ENCODE measurements at places on chromosomes 1 and 21.

- no peak for DNase-seq
These were observed 37.0 kb downstream of the AKNAD1 start for GRCh38 chr1:108819878-108820277.

GRCh38 chr21:41410767-41411448 lies 15.1 kb upstream of the MX1 start:
- no peak for DNase-seq

- DNase-seq = no peak
These were observed 14.1 kb downstream of the CDA start for GRCh38 chr1:20602851-20603450.

- DNase-seq = no peak
These were observed 749 bp upstream of the LRIG2 start for GRCh38 chr1:113072141-113072756.

DNA sequence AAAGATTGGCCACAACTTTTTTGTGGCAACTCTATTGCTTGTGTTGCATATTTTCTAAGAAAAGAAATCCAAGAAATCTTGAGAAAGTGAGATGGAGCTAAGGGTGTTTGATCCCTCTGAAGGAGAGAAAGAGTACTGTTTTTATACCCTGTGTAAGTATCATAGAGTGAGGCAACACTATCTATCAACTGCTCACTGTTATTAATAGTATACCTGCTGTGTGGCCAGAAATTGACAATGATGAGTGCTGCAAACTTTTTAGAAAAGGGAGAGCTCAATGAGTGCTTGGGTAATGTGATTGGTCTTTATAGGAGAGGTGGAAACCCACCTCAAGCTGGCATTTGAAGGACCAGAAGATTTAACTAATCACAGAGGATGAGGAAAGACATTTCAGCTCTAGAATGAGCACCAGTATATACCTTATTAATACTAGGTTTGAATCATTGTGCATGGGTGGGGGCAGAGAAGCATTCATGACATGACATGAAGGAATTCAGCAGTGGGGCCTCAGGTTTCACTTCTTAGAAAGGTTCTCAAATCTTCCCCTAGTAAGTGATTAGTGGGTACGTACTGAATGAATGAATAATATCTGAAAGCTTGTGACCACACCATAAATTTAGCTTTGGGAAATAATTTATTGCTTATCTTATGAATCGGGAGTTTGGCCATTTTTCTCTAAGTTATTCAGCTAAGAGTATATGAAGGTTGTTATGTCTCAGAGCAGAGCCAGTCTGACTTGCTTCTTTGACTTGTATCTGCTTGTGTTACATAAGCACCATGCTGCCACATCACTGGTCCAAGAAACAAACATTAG lies 169.2 kb upstream of the SGIP1 start:
- DNase-seq = no peak

DNA sequence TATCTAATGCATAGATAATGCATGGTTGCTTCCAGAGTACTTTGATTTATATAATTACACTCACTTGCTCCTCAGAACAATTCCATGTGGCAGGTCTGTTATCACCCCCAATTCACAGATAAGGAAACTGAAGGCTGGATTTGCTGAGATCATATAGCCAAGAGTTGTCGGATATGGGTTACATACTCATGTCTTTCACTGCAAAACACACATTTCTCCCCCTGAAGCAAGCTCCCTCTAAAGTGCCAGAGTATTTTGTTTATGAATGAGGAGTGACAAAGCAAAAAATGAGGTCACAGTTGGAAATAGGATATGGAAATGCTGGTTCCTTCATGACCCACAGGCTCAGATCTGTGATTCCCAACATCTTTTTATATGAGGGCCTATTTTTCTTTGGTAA lies 134.2 kb downstream of the ROR1 start:
- no peak for DNase-seq

GRCh38 chr1:67734323-67734690 lies 49.3 kb downstream of the GADD45A start:
- DNase-seq = no peak

DNA sequence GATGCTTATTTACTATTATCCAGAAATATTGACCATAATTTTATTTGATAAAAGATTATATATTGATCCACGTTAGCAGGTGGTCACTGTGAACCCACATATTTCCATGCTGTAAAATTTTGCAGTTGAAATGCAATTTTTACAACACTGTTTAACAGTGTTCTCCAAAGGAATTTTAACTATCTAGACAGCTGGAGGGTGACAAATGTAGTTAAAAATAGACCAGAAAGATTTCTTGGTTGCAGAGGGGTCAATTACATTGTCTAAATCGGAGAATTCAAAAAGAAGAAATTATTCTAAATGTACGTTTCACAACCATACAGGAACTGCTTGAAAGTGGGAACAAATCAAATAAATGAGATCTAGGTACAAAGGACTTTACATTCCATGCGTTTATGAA lies 625.2 kb upstream of the NCAM2 start:
- DNase-seq = no peak

Measured in caudate nucleus (tissue), 63 donors.